ENCODE measurements at places on chromosomes 11 and 22. TPM values are rescaled to one million over a fixed set of nuclear protein-coding genes. Genes with fewer than 3 reads are reported as not detected.

- no peak for ATAC-seq
Measured at GRCh38 chr11:110336054-110336453, 39.6 kb upstream of the RDX start.

GRCh38 chr11:73164803-73165540 lies 22.9 kb upstream of the FCHSD2 start:
- ATAC-seq: no peak

DNA sequence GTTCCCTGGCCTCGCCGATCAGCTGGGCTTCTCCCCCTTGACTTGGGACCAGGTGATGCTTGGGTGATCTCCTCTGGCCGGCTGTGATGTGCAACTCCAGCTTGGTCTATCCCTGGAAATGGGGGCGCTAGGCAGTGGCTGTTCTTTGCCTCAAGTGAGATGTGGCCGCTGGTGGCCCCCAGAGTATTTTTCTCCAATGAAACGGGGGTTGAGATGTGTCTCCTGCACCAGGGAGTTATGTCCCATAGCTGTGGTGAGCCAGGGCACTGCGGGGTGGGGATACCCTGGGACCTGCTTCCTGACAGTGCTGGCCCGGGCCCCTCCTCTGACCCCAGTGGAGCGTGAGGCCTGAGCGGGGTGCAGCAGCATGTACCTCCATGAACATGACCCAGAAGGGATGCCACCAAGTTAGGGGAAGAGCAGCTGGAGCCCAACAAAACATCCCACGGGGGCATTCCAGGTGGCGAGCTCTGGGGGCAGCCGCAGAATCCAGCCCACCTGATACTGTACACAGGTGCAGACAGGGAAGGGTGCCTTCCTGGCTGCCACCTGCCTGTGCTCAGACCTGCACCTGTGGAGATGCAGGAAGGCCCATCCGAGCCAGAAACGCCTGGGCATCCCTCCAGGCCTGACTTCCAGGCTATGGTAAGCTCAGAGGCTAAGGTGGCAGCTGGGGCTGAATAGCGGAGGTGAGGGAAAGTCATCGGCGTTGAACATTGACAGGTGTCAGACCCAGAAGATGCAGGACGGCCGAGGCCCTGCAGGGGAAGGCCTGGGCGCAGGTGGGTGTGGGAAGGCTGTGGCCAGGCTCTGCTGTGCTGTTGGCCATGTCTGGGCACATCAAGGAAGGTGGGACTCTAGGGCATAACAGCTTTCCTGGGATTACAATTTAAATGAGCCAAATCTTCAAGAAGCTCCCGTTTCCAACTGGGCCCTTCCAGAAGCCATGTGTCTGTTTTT lies 97.3 kb downstream of the CTTN start:
- no peak for ATAC-seq

- ATAC-seq: no peak
Measured at GRCh38 chr22:48844056-48844675, 983.5 kb downstream of the BRD1 start.

- no peak for ATAC-seq
Measured at GRCh38 chr11:130666781-130667251, 218.4 kb downstream of the ADAMTS15 start.

GRCh38 chr11:122559734-122560382 lies 95.7 kb upstream of the UBASH3B start:
- no peak for ATAC-seq

Gene LRRC55
- not detected for total RNA-seq

GRCh38 chr22:50626314-50626849 lies 1.6 kb downstream of the ARSA start:
- no peak for ATAC-seq

DNA sequence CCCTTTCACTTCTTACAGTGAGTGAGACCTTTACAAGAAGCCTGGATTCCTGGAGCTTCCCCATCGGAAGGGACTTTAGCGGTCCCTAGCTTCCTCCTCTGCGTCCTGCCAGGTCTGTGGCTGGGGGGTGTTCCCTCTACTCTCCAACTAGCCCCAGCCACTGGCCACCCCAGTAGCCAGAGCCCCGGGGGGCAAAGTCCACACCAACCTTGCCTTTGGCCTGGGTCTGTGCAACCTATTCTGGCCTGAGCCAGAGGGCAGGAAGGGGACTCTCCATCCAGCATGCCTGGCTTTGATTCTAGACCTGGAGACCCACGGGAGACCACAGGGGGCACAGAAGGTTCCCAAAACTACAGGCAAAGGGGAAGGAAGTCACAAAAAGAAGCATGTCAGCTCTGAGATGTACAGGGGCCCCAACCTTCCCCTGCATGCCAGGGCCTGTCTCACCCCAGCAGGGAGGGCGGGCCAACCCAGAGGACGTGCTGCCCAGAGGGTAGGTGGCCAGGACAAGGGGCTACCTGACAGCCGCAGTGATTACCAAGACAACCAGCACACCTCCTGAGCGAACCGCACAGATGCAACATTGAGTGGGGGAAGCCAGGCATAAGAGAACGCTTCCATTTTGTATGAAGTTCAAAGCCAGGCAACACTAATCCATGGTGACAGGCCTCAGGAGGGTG lies 52.4 kb downstream of the DSCAML1 start:
- no peak for ATAC-seq

DNA sequence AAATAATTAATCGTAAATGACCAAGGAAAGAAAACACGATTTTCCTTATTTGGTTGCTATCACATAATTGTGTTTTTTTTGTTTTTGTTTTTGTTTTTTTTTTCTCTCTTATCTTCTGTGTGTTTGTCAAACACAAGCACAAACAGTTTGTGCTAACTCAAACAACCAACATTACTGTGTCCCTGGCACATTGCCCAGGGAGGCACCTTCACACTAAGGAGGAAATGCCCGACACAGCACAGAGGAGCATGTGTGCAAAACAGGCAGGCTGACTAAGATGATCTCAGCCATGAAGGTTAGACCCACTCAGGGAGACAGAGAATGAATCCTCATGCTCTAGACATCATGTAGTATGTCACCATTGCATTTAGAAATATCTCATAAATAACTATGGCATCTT lies 130.1 kb downstream of the SOX6 start:
- ATAC-seq: no peak

GRCh38 chr11:47609675-47610074 lies 15.5 kb upstream of the C1QTNF4 start:
- ATAC-seq: no peak

DNA sequence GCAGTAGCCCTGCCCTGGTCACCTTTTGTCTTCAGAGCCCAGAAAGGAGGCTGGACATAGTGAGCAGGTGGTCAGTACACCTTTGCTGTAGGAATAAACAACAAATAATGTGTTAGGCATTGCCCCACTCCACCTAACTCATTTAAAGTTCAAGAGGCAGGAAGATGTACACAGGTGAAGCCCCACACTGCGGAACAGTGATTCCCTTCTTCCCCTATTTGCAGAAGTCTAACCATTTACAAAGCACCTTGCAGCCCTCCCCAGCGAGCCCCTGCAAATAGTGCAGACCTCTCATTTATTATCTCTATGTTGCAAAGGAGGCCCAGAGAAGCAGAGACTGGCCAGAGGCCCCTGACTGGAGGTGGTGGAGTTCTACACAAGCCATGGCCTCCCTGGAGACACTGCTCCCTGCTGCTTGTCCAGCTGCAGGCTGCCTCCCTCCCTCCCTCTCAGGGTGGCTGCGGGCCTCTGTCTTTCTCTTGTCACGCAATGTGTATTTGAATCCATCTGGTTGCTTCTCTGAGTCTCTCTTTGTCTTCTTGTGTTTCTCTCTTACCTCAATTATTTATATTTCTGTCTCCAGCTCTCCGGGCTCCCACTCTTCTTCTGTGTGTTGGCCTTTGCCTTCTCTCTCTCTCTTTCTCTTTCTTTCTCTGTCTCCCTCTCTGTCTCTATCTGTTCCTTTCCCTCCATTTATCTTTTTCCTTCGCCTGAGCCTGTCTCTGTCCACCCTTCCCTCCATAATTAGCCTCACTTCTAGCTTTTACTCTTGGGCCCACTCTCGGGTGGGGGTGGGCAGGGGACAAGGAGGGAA lies 59.1 kb upstream of the PRDM11 start:
- ATAC-seq: no peak

DNA sequence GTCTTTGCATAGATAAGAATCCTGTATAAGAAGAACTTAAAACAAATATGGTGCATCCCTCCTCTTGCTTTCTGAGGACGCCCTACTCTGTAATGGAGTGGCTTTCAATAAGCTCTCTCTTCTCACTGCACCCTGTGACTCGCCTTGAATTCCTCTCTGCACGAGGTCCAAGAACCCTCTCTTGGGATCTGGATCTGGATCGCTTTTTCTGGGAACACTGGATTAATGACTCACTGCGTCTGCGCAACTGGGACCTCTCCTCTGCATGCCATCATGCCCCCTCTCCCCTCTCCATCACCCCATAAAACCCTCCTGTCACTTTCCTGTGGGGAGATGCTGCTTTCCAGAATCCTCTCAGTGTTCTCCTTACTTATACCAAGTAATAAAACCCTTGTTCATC lies 15.1 kb upstream of the CABP2 start:
- ATAC-seq: no peak

DNA sequence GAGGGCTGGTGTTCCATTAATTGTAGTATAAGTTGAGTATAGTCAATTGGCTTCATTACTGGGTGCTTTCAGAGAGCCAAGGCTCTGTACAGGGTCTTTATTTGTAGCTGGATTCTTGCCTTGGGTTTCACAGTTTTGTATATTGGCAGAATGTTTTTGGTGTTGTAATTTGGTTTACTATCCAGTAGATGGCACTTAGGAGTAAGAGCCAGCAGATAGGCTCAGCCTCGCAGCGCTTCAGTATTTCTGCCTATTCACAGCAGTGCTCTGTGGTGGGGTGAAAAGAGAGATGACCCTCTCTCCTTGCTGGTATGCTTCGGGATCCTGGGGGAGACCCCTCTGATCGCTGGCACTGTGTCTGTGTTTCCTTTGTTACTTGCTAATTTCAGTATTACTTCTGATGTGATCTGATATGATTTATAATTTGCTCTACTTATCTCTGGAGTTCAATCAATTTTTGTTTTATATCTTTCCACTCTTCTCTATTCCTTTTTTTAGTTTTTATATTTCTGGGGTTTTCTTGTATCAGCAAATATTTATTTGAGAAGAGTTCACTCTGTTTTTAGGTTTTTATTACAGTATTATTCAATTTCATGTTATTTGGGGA lies 52.2 kb downstream of the ANO5 start:
- ATAC-seq: peak; percentile 31

Gene RAB36
- 0.61 TPM for total RNA-seq

- no peak for ATAC-seq
Measured at GRCh38 chr11:119828819-119829218, 99.8 kb upstream of the NECTIN1 start.

DNA sequence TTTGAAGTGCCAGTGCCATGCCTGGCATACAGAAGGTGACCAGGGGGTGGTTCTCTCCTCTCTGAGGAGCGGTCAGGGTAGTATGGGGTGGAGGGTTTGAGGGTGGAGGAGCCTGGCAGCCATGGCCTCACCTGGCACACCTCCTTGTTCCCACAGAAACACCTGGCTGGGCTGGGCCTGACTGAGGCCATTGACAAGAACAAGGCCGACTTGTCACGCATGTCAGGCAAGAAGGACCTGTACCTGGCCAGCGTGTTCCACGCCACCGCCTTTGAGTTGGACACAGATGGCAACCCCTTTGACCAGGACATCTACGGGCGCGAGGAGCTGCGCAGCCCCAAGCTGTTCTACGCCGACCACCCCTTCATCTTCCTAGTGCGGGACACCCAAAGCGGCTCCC lies 9.6 kb downstream of the SERPINH1 start:
- no peak for ATAC-seq

Gene C11orf42
- total RNA-seq: not detected

Gene OR5B12
- 0.53 TPM for total RNA-seq

- peak; percentile 57 for ATAC-seq
Measured at GRCh38 chr11:47992959-47993820, 12.8 kb downstream of the PTPRJ start.

- ATAC-seq: no peak
Measured at GRCh38 chr11:134079317-134079716, 10.4 kb downstream of the JAM3 start.

Gene KRTAP5-11
- total RNA-seq: not detected

- peak; percentile 40 for ATAC-seq
Measured at GRCh38 chr11:44301564-44302271, 8.2 kb downstream of the ALX4 start.

Gene KRTAP5-2
- total RNA-seq: not detected

Gene ACRV1
- not detected for total RNA-seq

DNA sequence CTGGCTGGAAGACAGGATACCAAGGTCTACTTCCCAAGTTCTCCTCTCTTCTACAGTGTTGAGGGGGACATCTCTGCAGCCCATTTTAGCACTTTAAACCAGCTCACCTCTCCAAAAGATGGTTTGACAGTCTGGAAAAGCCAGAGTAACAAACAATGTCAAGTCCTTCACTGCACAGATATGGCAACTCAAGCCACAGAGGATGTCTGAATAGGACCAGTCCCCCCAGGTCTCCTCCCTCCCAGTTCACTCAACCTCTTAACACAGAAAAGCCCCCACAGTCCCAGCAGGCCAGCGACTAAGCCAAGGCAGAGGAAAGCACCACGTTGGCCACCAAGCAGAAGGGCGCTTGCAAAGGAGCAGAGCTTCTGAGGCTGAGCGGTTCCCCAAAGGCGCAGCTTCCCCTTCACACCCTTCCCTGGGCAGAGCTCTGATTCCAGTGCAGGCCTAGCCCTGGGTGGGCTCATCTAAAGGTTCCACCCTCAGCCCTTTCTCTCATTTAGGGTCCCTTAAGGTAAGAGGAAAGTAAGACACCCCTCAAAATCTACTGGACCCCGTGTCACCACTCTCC lies 62.7 kb downstream of the PAK1 start:
- ATAC-seq: peak; percentile 61

Gene NLRP6
- total RNA-seq: 2.2 TPM

DNA sequence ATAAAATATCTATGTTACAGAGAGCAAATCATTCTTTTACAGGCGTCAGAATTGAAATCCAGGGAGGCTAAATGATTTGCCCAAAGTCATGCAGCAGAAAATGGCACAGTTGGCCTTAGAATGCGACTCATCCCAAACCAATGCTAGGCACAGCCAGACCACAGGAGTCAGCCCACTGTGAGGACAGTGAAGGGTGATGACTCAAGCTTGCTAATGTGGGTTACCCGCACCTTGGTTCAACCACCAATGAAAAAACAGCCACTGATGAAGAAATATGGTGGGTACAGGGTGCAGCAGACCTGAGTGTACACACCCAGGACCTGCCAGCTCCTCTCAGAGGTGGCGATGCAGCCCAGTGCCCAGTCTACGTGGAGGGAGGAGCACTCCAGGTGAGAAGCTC lies 89.7 kb downstream of the ZC3H12C start:
- peak; percentile 70 for ATAC-seq

GRCh38 chr11:123560006-123560405 lies 94.4 kb downstream of the SCN3B start:
- no peak for ATAC-seq

- no peak for ATAC-seq
Measured at GRCh38 chr11:70104419-70104818, 26.3 kb downstream of the ANO1 start.

Gene CDCA5
- 127 TPM for total RNA-seq

Gene SSTR3
- total RNA-seq: 16.2 TPM

- no peak for ATAC-seq
Measured at GRCh38 chr11:2277933-2278523, 7.6 kb upstream of the ASCL2 start.

GRCh38 chr11:11010624-11011127 lies 152.8 kb upstream of the ZBED5 start:
- no peak for ATAC-seq

Gene P2RY2
- not detected for total RNA-seq

Measured in activated T-helper 17 cell treated with anti-CD3 and anti-CD28 coated beads, Interleukin-2, amount 50 U/mL, for 72 hours (primary cell).